Neural crest cell (in vitro differentiated cells): ENCODE measurements at places on chromosomes 2 and 18.
A peak's percentile ranks its signal among the peaks of the same experiment; 100 is the strongest.

GRCh38 chr18:57205641-57206040 is 58.8 kb downstream of the BOD1L2 start:
- DNase-seq = no peak

- no peak for DNase-seq
Observed at GRCh38 chr2:144942516-144943256, 422.8 kb upstream of the ZEB2 start.

- peak; percentile 26 for DNase-seq
Observed at GRCh38 chr18:73908323-73908722, 239.3 kb downstream of the FBXO15 start.

- DNase-seq = no peak
Observed at GRCh38 chr2:145759228-145759915, 1239.5 kb upstream of the ZEB2 start.

- no peak for DNase-seq
Observed at GRCh38 chr2:207321514-207321913, 155.8 kb upstream of the KLF7 start.

GRCh38 chr2:212995920-212996319 is 155.5 kb downstream of the IKZF2 start:
- DNase-seq = no peak

DNA sequence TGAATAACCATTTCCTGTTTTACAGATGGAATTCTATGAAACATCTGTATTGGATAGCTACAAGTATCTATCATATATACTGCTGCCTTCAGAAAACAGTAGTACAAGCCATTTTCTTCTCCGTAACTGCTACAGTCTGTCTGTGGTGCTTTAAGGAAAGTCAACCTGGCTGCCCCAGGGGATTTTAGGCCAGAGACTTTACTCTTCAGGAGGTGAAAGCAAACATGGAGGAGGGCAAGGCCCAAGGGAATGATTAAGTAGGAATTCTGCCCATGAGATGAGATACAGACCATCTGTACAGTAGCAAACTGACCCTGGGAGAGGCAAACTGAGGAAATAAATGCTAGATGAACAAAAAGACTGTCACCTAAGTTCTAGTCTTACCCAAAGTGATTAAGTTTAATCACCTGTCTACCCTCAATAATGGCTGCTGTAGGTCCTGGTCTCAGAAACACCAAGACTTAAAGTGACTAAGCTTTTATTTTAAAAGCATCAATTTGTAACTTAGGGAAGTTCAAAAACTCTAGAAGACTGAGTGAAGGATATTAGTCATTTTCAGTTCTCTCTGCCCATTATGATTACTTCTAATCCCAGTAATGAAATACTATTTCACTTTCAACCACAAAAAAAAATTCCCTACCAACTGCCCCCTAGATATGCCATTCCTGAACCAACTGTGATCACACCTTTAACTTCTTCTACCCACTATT is 14.8 kb downstream of the MBD2 start:
- DNase-seq = no peak

- no peak for DNase-seq
Observed at GRCh38 chr2:123738643-123739042, 286.4 kb upstream of the CNTNAP5 start.

DNA sequence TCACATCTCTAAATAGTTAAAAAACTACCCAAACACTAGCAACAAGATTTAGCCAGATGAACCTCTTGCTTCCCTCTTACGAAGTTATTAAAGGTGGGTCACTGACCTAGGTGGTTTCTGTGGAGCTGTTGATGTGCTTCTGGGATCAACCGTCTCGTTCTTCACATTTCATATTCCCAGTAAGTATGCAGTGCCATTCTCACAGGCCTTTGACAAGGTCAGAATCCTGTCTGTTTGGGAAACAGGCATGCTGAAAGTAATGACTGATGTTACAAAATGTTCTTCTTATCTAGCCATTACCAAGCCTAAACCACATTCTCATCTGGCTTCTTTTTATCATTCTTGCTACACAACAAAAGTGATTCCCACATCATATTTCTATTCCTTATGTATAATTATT is 70.3 kb downstream of the WDR7 start:
- DNase-seq = no peak

- no peak for DNase-seq
Observed at GRCh38 chr18:35747894-35748472, 166.4 kb downstream of the GALNT1 start.

GRCh38 chr2:127641133-127641532 is 4.8 kb upstream of the GPR17 start:
- DNase-seq = no peak

- no peak for DNase-seq
Observed at GRCh38 chr2:120485096-120485495, 139.2 kb downstream of the INHBB start.

DNA sequence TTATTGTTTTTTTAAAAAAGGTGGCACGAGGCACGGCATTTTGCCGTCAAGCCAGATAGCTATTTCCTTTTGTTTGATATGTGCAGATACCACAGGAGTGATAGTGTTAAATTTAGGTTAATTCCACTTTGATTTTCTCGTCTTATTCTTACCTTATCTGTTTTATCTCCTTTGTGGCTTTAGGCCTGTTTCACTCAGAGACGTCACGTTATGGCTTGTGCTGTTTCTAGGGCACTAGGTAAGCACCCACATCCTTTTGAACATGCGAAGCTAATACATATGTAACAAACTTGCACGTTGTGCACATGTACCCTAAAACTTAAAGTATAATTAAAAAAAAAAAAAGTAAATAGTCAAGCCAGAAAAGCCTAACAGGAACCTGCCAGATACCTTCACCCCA is 57.8 kb downstream of the C18orf63 start:
- no peak for DNase-seq

DNA sequence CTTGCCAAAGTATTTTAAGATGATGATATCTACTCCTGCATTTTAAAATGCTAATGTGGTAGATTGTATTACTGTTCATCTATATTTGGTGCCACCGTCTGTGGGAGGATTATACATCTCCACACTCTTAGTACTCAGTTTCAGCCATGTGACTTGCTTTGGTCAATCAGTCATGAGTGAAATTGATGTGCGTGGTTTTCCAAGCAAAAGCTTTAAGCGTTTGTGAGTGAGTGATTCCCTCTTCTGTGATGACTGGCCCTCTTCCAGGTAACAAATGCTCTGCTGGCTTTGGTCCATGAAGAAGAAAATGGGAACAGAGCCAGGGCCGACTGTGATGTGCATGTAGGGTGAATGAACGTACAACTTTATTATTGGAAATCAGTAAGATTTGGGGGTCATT is 330.4 kb downstream of the LPIN1 start:
- no peak for DNase-seq
